Fibroblast of upper back skin (primary cell): ENCODE measurements at places on chromosomes 7 and 10.
A peak's percentile ranks its signal among the peaks of the same experiment; 100 is the strongest.

GRCh38 chr7:12610899-12611298 lies 40.4 kb downstream of the SCIN start:
- DNase-seq = no peak

- no peak for DNase-seq
Measured at GRCh38 chr10:124741922-124742412, 2.2 kb downstream of the FAM53B start.

DNA sequence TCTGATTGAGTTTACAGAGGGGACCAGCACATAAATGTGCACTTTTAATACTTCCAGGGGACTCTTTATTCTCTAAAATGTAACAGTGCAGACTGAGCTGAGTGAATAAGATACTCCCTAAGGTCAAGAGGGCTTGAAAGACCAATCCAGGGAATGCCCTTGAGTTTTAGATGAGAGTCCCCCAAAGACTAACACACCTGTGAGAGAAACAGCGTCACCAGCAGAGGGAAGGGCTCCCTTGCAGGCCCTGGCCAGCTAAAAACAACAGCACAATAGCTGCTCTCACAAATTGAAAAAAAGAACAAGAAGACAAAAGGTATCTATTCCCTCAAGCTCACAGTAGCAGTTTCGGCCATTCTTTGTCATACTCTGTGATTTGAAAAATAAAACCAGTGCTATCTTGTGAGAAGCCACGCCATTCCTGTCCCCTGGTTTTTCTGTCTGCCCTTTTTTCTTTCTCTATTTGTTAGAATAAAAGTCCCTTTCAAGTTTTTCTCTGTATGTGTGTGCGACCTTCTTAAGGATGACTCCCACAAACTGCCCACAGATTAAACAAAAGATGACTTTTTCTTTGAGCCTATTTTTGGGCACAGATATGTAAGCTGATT lies 230.4 kb upstream of the BMPER start:
- DNase-seq = no peak

- no peak for DNase-seq
Measured at GRCh38 chr7:145848691-145849090, 267.9 kb upstream of the CNTNAP2 start.

- DNase-seq = peak; percentile 97
Measured at GRCh38 chr7:116434820-116435341, 64.7 kb upstream of the CAV2 start.

DNA sequence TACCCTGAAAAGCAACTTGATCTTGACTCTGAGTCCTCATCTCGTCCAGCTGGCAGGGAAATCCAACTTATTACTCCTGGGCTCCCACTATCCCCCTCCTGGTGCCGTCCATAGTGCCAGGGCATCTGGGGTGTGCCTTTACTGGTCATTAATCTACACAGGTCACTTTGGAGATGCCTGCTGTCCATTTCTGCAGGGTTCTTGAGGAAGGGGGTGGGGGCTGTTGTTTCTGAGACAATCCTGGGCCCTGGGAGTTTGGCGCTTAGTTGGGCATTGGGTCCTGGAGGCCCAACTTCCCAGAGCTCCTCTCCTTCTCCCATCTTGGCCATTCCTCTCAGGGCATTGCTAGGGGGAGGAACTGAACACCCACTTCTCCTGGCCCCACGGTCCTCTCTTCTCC lies 6.0 kb upstream of the TACR2 start:
- no peak for DNase-seq

DNA sequence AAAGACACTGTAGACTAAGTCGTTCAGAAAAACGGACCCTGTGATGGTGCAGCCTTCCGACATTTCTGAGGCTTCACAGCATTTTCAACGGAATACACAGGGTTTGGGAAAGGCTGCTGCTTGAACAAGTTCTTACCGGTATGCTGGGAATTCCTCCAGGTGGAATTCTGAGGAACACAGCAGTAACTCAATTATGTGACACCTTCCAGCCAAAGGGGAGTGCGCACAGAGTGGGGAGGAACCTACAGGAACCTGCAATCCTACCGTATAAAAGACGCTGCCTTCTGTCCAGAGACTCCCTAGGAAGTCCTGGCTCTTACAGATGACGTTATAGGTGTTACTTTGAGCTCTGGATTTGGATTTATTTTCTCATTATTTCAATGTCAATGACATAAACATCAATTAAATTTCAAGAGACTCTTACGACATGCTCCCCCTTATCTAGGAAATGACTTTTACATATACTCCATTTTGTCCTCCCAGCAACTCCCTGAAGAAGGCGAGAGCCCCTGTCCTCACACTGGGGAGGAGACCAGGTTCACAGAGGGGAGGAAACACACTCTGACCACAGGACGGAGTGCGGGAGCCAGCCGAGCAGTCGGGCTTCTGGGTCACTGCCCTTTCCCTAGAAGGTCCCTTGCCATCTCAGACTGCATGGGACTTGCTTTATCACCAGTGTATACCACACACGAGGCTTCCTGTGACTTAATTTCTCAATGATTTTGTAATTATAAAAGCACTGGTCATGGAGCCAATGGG lies 27.9 kb downstream of the VIPR2 start:
- DNase-seq = no peak

- peak; percentile 21 for DNase-seq
Measured at GRCh38 chr10:112151524-112152039, 32.0 kb downstream of the GPAM start.

GRCh38 chr7:2199956-2200583 lies 32.7 kb downstream of the MAD1L1 start:
- no peak for DNase-seq

- DNase-seq = no peak
Measured at GRCh38 chr7:51027935-51028830, 245.5 kb upstream of the GRB10 start.

DNA sequence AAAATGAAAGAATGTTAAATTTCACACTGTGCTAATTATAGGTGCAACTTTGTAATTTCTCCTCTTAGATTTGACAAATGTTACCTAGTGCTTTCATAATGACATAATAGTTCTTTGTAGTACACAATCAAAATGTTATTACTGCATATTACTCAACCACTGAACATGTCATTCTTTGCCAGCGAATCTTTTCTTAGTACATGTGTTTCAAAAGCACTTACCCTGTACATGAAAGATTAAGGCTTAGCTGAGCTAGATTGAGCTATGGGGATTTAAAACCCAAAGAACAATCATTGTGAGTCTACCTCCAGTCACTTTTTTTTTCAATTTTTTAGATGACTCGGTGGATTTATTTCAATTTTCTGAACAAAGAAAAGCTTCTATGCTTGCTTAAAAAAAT lies 123.5 kb upstream of the FERD3L start:
- DNase-seq = no peak

GRCh38 chr10:31749981-31750840 lies 178.4 kb downstream of the ARHGAP12 start:
- DNase-seq = no peak

GRCh38 chr7:91291302-91291701 lies 27.1 kb downstream of the FZD1 start:
- no peak for DNase-seq

DNA sequence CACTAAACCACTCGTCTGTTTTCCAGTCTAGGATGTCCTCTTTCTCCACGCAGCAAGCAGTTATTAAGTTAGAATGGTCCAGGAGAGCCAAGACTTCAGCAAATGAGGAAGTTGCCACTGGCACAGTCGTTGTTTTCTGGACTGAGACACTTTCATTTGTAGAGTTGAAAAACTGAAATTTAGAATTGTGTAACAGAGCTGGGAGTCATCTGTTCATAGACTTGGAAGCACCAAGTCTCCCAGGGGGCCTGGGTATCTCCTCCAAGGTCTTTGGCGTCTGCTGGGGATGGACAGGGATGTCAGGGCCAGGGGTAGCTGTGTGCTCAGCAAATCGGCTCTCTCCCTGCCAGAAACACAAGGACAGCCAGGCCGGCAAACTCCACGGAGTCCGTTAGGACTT lies 208.4 kb downstream of the FANK1 start:
- DNase-seq = no peak

GRCh38 chr10:55141892-55142291 lies 340.9 kb upstream of the PCDH15 start:
- no peak for DNase-seq

DNA sequence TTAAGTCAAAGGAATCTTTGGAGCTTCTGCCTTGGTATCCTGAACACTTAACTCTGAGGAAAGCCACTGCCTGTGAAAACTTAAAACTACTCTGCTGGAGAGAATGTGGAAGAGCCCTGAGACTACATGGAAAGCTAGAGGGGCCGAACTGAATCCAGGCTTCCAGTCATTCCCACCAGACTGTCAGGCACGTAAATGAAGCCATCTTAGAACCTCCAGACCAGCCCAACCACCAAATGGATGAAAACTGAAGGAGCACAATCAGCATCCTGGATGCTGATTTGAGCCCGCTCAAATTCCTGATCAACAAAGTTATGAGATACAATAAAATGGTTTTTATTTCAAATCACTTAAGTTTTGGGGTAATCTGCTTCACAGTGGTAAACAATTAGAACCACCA lies 30.8 kb downstream of the TNPO3 start:
- no peak for DNase-seq

DNA sequence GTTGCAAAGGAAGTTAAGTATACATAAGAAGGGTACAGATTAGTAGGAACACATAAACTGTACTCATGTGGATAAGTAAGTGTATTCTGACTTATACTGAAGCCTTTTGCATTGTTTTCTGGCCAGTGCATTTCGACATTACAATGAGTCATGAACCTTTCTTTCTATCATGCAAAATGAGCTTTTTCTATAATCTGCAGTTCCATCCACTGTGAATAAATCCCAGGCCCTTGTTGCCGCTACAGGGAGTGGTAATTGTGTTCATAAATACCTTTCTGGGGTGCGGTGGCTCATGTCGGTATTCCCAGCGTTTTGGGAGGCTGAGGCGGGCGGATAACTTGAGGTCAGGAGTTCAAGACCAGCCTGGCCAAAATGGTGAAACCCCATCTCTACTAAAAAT lies 858.3 kb downstream of the GRM8 start:
- no peak for DNase-seq

DNA sequence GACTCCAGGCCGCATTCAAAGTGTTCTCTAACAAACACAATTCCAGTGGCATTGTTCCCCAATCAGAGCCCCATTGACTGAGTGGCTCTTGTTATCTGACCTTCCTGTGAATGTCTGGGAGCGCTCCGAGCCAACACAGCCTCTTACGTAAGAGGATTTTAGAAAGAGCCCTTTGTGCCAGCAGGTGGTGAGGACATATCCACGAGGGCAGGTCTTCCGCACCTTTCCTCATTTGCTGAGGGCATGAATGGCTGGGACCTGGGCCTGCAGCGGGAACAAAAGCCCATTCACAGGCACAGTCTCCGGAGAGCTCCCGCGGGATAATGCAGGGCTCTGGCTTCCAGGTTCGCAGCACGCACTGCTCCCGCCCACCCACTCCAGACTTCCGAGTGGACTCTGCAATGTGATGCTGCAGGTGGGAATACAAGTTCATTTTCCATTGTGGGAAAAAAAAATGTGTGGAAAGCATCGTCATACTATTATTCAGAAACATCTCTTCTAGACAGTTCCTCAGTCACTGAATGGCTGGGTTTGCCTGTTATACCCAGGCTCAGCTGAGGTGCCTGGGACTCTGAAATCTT lies 295.0 kb upstream of the IGFBP3 start:
- DNase-seq = no peak

DNA sequence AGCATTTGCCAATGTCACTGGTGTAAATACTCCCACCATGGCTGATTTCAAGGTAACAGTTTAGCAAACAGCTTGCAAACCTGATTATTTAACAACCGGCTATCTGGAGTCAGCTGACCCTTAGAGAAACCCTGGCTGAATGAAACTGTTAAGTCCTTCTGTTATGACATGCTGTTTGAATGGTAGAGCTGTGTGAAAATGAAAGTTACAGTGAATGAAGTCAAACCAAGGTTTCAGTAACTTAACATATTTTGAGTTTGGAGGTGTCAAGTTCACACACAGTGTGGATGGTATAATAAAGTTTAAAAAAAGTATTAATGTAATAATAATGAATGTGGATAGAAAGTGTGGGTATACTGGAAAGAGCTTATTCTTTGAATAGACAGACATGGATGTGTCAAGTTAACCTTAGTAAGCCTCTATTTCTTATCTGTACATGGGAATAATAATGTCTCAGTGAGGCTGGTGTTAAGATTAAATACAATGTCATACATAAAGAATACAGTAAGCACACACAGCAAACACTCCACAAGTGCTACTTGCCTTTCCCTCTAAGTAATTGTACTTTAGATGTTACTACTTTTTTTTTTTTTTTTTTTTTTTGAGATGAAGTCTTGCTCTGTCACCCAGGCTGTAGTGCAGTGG lies 150.4 kb downstream of the TAX1BP1 start:
- no peak for DNase-seq

DNA sequence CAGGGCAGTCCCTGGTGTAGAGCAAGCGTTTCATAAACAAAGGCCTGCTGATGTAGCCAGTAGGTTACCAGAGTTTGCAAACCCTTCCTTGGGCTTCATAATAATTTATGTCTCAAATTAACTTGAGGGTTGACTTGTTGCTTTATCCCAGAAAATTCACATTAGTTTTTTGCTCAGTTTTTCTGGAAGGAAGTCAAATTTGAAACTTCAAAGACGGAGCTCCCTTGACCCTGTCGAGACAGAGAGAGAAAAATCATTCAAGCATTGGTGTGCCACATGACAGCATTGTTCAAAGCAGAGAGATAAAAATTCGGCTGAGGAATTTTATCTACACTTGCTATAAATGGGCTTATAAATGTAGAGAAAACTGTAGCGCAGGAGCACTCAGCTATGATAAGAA lies 627.7 kb downstream of the TNS3 start:
- DNase-seq = no peak

DNA sequence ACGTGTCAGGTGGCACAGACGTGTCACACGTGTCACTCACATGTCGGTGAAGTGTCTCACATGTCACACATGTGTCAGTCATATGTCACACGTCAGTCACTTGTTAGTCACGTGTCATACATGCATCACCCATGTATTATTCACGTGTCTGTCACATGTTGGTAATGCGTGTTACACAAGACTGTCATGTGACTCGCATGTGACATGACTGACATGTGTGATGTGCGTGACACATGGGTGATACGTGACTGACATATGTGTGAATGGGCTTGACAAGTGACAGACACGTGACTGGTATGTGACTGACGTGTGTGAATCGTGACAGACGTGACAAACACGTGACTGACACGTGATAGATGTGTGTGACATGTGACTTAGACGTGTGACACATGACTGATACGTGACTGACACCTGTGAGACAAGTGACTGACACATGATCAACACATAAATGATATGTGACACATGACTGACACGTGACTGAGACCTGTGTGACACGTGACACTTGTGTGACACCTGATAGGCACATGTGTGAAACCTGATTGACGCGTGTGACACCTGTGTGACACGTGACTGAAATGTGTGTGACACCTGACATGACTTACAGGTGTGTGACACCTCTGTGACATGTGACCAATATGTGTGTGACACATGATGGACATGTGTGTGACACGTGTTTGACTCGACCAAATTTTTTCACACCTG lies 56.1 kb downstream of the ZNF92 start:
- DNase-seq = no peak

GRCh38 chr7:97001656-97002554 lies 3.4 kb upstream of the DLX6 start:
- no peak for DNase-seq

GRCh38 chr10:61285749-61286148 lies 167.4 kb downstream of the TMEM26 start:
- DNase-seq = peak; percentile 35
